Stimulated activated CD8-positive, alpha-beta memory T cell treated with anti-CD3 and anti-CD28 coated beads, Interleukin-4, amount 100 ng/mL, for 4 hours (primary cell): ENCODE measurements at places on chromosomes 5 and 9.

- no peak for DNase-seq
Measured at GRCh38 chr5:134527961-134528424, 2.5 kb downstream of the JADE2 start.

GRCh38 chr5:6736524-6737042 is 23.4 kb downstream of the TENT4A start:
- DNase-seq: no peak

GRCh38 chr5:159341906-159342310 is 11.6 kb upstream of the IL12B start:
- peak; percentile 44 for DNase-seq

GRCh38 chr5:143693651-143694252 is 118.2 kb upstream of the HMHB1 start:
- DNase-seq: no peak

GRCh38 chr5:38453506-38453905 is 102.9 kb downstream of the LIFR start:
- DNase-seq: no peak

DNA sequence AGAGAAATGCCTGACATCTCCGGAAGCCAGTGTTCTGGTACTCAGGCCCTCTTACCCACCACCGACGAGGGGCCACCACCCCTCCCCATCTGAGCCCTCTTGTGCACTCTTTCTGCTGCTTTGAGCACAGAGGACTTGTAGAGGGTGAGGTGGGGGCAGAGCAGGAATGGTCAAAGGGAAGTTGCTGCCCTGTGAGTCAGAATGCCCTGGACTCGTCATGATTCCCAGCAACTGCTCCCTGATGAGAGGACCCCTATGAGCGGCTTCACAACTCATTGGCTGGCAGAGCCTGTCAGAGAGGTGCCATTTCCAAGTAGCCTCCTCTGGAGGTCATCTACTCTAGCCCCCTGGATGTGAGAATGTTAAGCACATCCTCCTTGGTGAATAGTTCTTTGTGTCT is 845 bp downstream of the ECSCR start:
- no peak for DNase-seq

- no peak for DNase-seq
Measured at GRCh38 chr9:130008538-130008937, 34.5 kb downstream of the FNBP1 start.

- no peak for DNase-seq
Measured at GRCh38 chr5:66143473-66144073, 527 bp upstream of the SREK1 start.

DNA sequence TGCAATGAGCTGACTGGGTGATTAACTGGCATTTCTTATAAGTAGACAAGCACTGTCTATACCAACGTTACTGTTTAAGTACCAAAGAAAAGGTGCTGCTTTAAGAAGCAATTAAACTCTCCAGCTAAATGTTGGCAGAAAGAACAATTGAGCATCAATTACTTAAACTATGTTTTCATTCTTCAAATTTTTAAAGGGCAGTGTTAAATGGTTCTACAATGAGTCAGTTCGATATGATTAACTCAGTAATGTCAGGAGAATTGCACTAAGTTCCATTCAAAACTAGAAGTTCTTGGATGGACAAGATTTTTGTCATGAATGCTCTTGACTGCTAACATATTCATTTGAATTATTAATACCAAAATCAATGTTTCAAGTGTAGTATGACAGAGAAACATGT is 593.7 kb downstream of the DNAH5 start:
- no peak for DNase-seq

DNA sequence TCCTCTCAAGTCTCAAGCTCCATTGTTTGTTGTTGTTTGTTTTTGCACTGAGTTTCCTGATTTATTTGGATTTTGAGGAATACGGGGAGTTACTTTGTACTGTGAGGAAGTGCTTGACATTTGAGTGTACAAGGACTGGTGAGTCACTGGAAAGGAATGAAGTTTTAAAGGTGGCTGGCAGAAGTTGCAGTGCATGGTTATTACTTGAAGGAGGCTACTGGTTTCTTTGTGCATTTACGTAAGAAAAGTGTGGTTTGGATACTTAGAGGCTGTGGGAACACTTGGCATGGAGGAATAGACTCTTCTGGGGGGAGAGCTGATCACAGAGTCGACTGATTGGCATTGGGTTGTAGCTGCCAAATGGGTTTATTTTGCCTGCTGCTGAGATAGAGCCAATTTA is 919.0 kb downstream of the TAF11L14 start:
- DNase-seq: no peak

- no peak for DNase-seq
Measured at GRCh38 chr5:126542441-126542840, 52.6 kb downstream of the ALDH7A1 start.

DNA sequence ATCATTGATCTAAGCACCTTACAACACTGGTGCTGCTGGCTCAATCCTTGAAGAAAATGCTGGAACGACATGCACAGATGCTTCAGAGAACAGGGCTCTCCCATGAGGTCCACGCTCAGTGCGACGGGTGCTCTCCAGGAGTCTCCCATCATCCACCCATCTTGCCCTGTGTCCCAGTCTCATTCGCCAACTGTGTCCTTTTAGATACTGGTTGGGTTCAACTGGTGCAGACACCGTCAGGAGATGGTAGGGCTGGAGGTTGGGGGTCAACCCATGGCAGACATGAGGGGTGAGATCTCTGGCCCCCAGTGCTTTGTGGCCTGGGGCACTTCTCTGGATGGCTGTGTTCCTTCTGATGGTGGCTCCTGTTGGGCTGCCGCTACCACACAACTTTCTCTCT is 1.6 kb upstream of the OBP2B start:
- DNase-seq: no peak

DNA sequence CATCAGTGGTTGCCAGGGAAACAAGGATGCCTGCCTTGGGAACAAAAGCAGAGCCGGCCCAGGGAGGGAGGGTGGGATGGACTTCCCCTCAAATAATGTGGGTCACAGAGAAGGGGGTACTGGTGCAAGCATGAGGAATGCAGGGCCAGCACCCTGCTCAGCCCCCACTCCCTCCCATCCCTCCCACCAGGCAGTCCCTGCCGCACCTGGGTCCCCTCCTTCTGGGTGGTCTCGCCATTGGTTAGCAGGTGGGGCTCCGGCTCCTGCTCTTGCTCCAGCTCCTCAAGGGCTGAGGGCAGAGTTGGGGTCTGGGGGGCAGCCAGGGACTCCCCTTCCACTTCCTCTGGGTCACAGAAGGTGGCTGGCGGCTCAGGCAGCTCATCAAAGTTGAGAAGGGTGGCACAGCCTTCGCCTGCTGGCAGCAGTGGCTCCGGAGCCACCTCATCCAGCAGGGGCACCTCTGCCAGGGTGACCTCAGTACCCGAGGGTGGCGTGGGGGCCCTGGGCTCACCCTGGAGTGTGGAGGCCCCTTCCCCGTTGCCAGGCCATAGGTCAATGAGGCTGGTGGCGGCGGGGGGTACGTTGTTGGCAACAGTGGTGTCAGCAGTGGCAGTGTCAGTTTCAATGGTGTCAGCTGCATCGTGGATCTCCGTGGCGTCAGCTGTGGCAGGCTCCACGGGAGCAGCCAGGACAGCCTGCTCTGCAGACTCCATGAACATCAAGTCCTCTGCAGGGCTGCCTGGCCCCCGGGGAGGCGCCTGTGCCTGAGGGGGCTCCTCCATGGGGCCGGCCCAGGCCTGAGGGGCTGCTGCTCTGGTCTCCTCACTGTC is 11.5 kb downstream of the PRR7 start:
- DNase-seq: no peak

GRCh38 chr5:132470596-132470995 is 20.0 kb downstream of the IRF1 start:
- no peak for DNase-seq

DNA sequence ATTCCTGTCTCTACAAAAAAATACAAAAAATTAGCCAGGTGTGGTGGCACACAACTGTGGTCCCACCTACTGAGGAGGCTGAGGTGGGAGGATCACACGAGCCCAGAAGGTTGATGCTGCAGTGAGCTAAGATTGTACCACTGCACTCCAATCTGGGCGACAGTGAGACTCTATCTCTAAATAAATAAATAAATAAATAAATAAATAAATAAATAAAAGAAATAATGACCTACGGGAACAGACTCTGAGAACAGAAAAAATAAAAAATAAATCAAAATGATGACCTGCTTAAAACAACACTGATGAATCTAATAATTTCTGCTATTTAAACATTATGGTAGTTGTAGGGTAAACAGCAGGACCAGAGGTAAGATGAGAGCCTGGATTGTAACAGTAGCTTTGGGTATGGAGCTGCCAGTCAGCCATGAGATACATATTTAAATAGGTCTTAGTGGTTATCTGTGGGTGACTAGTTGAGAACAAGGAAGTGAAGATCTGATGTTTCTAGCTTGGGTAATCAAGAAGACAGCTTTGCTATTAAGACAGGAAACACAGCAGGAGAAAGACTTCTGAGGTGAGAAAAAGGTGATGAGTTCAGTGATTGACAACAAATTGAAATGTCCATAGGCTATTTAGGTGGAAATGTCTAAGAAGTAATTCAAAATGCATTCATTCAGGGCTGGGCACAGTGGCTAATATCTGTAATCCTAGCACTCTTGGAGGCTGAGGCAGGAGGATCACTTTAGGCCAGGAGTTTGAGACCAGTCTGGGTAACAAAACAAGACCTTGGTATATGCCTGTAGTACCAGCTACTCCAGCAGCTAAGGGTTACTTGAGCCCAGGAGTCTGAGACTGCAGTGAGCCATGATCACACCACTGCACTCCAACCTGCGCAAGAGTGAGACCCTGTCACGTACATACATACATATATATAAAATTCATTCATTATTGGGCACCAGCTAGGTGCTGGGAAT is 11.0 kb downstream of the RNF145 start:
- no peak for DNase-seq

- DNase-seq: no peak
Measured at GRCh38 chr5:17761326-17761725, 127.1 kb downstream of the TAF11L14 start.

DNA sequence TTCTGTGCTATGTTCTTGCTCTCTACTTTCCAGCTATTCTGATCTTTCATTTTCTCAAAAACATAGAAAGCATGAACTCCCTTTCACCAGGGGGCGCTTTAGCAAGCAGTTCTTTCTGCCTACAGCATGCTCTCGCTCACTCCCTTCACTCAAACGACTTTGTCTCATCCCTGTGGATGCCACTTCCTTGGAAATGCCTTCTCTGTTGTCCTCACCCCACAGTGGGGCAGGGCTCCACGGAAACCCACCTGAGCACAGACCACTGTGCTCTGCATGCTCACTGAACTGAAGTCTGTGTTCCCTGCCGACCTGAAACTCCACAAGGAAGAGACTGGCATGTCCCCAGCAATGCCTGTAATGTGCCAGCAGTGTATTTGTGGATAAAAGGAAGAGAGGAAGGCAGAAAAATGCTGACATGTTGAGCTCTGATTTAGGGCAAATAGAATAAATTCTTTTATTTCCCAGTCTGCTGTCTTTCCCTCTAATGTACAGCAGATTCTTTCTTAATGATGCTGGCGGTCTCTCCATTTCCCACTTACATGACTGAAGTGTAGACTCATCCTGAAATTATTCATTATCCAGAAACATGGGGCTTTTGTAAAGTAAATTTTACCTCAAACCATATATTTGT is 4.9 kb upstream of the ROR2 start:
- no peak for DNase-seq

DNA sequence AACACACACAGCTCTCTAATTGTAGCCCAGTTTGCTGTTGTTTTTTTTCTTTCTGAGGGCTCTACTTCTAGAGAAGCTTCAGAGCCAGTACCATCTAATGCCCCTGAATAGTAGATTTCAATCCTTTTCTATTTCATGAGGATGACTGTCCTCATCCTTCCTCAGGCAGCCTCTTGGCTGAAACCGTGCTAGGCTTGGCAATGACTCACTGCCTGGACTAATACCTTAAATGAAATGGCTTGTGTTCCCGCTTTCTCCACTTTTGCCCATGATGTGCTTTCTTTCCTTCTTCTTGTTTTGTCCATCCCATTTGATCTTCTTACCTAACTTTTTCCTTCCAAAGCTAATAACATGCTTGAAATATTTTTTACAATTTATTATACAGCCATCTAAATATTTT is 80.1 kb downstream of the ITGA1 start:
- DNase-seq: no peak

- DNase-seq: no peak
Measured at GRCh38 chr9:107667231-107668070, 177.9 kb upstream of the KLF4 start.

GRCh38 chr5:68534131-68534940 is 318.8 kb downstream of the PIK3R1 start:
- no peak for DNase-seq

- DNase-seq: no peak
Measured at GRCh38 chr5:109218818-109219217, 191.0 kb downstream of the PJA2 start.

- DNase-seq: no peak
Measured at GRCh38 chr9:121735793-121736770, 84.6 kb downstream of the DAB2IP start.

DNA sequence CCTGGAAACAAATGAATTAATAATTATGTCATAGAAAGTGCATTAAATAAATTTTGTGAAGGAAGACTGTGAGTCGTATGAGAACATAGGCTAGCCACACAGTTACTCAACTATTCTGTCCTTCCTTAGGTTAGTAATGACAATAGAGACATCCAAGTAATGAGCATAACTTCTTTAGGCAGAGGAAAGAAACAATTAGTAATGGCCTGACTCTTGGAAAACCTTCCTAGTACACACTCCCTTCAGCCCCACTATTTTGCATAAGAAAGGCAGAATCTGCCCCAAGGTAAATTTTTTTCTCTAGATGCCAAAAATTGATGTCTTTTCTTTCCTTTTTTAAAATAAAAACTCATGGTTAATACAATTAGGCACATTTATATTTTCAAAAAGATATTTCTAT is 1619.0 kb upstream of the WWC1 start:
- DNase-seq: no peak

- DNase-seq: no peak
Measured at GRCh38 chr5:131482617-131483016, 152.4 kb downstream of the RAPGEF6 start.

- DNase-seq: no peak
Measured at GRCh38 chr9:37749129-37749528, 4.5 kb upstream of the TRMT10B start.

DNA sequence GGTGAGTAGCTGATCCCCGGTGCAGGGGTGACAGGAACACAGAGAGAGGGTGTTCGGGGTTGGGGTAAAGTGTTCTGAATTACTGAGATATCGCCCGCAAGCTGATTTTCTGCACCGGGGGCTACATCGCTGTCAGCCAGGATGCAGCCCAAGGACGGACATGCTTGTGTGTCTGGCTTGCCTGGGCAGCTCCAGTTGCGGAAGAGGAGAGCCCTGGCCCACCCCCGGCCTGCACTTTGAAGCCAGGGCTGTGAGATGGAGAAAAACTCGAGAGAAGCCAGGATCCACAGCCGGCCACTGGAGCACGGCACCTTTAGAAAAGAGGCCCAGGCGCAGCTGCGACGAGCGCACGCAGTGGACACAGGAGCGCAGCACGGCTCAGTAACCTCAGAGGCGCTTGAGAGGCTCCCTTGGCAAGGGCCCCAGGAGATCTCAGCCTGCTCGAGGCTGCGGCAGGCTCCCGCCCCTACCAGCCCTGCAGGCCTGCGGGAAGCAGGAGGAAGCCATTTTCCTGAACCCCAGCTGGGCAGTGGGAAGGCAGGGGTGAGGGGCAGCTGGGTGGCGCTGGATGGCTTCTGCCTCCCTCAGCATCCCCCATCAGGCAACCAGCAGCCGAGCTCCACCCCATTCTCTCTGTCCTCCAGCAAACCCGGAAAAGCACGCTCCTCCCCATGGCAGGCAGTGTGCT is 59.2 kb downstream of the C9orf50 start:
- DNase-seq: no peak

- no peak for DNase-seq
Measured at GRCh38 chr5:138665261-138665660, 88.0 kb upstream of the CTNNA1 start.
